ENCODE measurements at places on chromosomes 2 and 18.

DNA sequence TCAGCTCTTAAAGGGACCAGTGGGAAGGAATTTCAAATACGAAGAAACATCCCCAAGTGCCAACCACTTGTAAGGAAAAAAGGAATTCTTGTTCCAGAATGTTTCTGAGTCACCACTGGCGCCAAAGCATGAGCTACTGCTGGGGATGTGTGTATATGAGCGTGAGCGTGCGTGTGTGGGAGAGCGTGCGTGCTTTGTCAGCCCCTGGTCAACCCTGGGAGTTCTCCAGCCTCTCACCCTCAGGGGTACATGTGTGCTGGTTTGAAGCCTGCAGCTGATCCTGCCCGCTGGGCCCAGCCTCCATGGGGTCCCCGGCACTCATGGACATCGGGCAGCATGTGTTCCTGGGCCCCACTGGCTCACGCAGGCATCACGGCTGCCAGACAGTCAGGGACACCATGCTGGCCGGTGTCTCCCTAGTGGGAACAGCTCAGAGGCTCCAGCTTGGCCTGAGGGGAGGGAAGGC, 17.1 kb downstream of the HS6ST1 start:
- no peak for DNase-seq

GRCh38 chr18:32422201-32422600, 48.5 kb downstream of the GAREM1 start:
- DNase-seq: no peak

DNA sequence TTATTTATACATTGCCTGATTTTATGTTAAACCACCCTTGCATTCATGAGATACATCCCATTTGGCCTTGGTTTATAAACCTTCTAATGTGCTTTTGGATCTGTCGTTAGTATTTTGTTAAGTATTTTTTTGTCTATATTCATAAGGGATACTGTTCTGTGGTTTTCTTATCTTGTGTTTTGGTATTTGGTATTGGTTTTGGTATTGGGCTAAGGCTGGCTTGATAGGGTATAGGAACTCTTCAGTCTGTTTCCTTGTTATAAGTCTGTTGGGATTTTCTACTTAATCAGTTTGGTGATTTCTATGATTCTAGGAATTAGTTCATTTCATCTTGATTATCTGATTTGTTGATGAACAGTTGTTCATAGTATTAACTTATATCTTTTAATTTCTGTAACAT, 49.2 kb downstream of the RELCH start:
- no peak for DNase-seq

DNA sequence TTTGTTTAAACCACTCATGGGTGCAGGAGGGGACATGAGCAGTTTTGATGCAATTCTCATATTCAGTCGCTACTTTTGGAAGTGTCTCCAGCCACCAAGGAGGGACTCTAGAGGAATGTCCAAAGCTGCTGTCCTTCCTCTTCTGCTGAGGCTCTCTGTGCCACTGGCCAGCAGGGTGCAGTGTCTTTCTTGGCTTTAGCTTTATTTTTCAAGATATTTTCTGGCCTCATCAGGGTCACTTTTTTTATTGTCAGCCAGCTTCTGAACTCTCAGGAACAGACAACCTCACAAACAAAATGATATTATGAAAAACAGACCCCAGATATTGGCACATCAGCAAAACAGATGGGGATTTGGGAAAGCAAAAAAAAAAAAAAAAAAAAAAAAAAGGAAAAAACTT, 289.3 kb upstream of the ZSWIM2 start:
- DNase-seq: no peak

GRCh38 chr18:58792086-58792485, 72.6 kb upstream of the ZNF532 start:
- no peak for DNase-seq

All from activated T-cell treated with anti-CD3 and anti-CD28 coated beads, Interleukin-2, amount 50 U/mL, for 48 hours (primary cell).